ENCODE measurements at places on chromosomes 13 and 19. TPM values are rescaled to one million over a fixed set of nuclear protein-coding genes. Genes with fewer than 3 reads are reported as not detected.

Gene KIR2DL4
- total RNA-seq = not detected

Gene NUP58
- 138 TPM for total RNA-seq

Gene DIS3
- total RNA-seq = 39.1 TPM

DNA sequence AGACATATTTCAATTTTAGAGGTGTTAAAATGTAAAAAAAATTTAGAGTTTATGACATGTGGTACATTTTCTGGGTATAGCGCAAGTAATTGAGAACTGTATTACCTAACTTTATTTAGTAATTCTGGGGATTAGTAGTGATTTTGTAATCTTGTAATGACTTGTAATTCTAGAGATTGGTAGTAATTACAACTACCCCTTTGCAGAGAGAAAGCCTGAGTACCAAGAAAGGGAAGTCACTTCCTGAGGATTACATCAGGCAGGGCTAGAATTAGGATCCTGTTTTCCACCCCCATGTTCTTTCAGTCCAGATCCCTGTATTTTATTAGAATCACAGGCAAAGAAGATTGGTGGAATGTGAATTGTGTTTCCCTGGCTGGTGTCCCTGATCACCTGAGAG lies 274.9 kb downstream of the KCNRG start:
- H3K36me3 ChIP-seq = no peaks in the 10 kb centered on the region
- H3K4me1 ChIP-seq = peaks cover 9% of the 10 kb centered on the region
- H3K27ac ChIP-seq = no peak overlapping the region
- H3K4me3 ChIP-seq = no peak overlapping the region
- no peaks in the 10 kb centered on the region for H3K27me3 ChIP-seq
- no peak for DNase-seq

DNA sequence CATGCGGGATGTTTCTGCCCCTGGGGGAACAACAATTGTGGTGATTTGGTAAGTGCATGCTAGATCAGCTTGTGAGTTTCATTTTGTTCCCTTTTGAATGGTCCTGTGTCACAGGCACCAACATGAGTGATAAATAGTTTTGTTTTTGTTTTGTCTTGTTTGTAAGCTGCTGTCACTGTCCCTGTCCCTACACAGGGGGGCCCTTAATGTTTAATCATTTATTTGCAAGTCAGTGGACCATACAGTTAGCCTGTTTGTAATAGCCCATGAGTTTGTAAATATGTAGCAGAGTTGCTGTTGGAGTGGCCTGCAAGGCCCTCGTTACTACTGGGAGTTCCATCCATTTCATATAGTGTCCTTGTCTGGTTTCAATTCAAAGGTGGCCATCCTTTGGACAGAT lies 979.6 kb upstream of the SPRY2 start:
- H3K27ac ChIP-seq = no peak overlapping the region
- H3K27me3 ChIP-seq = no peaks in the 10 kb centered on the region
- no peaks in the 10 kb centered on the region for H3K4me1 ChIP-seq

DNA sequence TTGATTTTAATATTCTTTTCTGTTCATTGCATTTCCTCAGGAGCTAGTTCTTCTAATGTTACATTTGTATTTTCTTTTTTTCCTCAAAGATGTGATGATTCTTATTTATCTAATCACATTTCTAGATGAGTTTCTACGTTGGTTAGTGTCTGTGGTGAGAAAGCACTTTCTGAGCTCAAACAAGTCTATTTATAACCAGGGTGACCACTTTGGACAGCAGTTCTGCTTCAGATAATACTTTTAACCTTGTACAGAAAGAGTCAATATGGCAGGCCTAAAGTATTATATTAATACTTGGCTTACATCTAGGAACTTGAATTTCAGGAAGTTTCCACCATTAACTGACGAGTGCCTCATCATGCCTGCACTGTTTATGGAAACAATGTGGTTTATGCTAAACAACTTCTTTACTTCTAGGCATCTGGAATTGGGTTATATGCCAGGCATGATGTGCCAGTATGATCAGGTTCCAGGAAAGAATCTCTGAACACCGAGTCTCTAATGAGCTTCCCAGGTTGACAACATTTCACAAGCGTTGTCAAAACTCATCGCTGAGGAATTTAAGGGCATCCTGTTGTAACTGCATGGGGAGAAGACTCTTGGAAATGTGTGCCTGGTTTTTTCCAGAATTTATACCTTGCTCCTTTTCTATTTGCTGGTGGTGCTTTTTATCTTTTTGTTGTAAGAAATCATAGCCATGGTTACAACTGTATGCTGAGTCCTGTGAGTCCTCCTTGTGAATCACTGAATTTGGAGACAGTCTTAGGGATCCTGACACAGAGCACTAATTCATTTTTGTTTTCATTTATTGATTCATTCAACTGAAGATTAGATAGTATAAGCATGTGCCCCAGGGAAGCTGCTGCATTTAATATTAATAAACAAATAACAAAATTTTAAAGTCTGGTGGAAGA lies 344.4 kb upstream of the PCDH9 start:
- no peak overlapping the region for H3K27ac ChIP-seq
- no peaks in the 10 kb centered on the region for H3K27me3 ChIP-seq
- H3K4me3 ChIP-seq = no peak overlapping the region
- H3K4me1 ChIP-seq = no peaks in the 10 kb centered on the region

DNA sequence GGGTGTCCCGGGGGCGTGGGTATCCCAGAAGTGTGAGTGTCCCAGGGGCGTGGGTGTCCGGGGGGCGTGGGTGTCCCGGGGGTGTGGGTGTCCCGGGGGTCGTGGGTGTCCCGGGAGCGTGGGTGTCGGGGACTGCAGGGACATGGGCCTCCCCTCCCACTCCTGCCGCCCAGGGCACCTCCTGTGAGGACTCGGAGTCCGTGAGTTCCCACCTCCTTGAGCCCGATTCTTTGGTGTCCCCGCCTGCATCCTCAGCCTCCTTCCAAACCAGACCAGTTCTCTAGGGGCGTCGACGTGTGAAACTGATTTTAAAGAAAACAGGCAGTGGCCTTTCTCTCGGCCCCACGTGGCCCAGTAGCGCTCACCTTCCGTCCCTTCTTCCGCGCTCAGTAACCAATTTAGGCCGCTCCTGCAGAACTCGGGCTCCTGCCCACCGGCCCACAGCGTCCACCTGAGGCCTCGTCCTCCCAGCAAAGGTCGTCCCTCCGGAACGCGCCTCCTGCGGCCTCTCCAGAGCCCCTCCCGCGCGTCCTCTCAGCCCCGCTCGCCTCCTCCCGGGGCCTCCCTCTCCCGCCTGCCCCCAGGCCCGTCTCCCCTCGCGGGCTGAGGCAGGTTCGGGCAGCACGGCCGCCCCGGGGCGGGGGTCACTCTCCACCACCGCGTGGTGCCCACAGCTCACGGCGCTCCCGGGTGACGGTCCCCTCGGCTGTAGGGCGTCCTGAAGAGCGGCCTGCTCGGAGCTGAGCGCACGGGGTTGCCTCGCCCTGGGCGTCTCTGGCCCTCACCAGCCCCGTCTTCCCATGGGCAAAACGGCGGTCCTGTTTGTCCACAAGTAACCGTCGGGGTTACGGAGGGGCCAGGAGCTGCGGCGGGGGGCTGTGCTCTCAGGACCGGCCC lies 3.8 kb downstream of the F7 start:
- no peak for DNase-seq
- H3K4me1 ChIP-seq = peaks cover 7% of the 10 kb centered on the region
- H3K36me3 ChIP-seq = no peaks in the 10 kb centered on the region
- H3K27me3 ChIP-seq = peaks cover 22% of the 10 kb centered on the region

DNA sequence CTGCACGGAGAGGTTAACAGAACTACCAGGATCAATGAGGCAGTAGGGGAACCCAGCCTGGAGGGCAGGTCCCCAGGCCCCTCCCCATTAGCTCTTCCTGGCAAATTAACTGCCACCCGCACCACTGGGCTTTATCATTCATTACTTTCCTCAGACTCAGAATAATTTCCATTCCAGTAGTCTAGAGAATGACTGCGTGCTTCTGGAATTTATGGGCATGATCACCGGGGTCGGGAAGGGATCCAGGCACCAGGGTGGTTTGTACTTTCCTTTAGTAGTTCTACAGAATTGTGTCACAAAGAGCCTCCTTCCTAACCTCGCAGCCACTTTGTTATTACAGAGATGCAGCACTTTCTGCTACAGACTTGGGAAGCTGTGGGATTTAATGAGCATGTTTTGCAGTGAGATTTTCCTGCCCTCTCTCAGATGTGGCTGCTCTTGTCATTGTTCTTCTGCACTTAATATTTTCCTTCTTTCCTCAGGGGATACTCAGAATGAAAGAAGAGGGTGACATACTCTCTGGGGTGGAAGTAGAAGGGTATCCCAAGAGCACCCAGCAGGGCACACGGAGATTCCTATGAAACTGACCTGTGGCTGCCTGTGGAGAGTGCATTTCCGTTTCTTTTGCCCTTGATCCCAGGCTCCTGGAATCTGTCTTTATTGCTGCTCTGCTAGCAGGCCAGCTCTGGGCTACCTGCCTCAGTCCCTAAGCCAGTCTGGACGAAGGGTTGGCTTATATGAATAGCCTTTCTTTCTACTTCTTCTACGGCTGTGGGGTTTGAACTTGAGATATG lies 285.0 kb upstream of the SLC10A2 start:
- H3K27me3 ChIP-seq = no peaks in the 10 kb centered on the region
- H3K4me1 ChIP-seq = peaks cover 7% of the 10 kb centered on the region
- peak overlapping the region; percentile 4 for H3K4me3 ChIP-seq
- DNase-seq = peak; percentile 4

DNA sequence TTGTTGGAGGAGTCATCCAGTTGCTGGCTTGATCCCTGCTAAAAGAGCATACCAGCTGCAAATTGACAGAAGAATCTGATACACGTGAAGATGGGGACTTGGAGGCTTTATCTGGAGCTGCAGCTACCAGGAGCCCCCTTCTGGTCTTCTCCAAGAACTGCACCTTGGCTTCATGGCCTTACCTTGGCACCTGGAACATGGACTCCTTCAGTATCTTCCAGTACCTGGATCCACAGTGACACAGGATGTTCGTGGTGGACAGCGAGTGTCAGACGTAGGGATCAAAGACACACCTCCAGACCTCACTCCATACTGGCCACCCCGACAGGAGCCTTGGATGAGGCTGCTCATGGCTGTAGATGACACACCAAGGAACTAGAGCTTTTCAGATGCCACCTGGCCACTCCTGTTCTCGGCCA lies 9.9 kb upstream of the ACSBG2 start:
- H3K27me3 ChIP-seq = no peaks in the 10 kb centered on the region
- H3K36me3 ChIP-seq = no peaks in the 10 kb centered on the region
- H3K4me3 ChIP-seq = no peak overlapping the region
- no peak overlapping the region for H3K27ac ChIP-seq
- H3K4me1 ChIP-seq = no peaks in the 10 kb centered on the region

DNA sequence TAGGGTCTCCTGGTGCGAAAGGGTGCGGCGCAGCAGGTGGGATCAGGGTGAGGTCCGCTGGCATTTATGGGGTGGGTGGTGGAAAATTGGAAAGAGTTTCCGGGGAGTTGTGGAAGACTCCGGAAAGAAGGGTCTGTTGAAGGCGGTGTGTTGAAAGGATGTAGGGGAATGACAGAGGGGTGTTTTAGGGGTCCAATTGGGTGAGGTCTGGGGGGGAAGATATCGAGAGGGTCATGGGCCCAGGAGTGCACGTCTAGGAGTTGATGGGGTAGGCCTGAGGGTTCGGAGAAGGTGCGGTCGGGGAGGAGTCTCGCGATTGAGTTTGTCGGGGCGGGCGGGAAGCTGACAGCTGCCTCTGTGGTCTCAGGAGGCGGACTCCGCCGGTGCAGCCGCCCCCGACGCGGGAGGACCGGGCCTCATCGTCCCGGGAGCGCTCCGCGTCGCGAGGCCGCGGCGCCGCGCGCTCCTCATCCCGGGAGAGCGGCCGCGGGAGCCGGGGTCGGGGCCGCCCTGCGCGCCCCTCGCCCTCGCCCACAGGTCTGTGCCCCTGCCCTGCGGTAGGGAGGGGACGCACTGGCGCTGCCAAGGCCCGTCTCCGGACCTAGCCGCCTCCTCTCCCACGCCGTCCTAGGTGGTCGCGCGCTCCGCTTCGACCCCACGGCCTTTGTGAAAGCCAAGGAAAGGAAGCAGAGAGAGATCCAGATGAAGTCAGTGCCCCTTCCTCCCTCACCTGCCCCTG lies 7.0 kb downstream of the PGLYRP1 start:
- no peak overlapping the region for H3K27ac ChIP-seq
- H3K4me3 ChIP-seq = peak overlapping the region; percentile 49

GRCh38 chr13:27559719-27560118 lies 60.6 kb downstream of the LNX2 start:
- H3K27ac ChIP-seq = no peak overlapping the region
- no peaks in the 10 kb centered on the region for H3K27me3 ChIP-seq
- no peaks in the 10 kb centered on the region for H3K4me1 ChIP-seq
- H3K4me3 ChIP-seq = no peak overlapping the region

- no peak overlapping the region for H3K4me3 ChIP-seq
- H3K27me3 ChIP-seq = no peaks in the 10 kb centered on the region
- H3K36me3 ChIP-seq = no peaks in the 10 kb centered on the region
- no peaks in the 10 kb centered on the region for H3K4me1 ChIP-seq
- no peak overlapping the region for H3K27ac ChIP-seq
These were observed 46.3 kb downstream of the CCNE1 start for GRCh38 chr19:29858000-29858596.

- no peak for DNase-seq
- no peaks in the 10 kb centered on the region for H3K27me3 ChIP-seq
- H3K4me3 ChIP-seq = no peak overlapping the region
- no peak overlapping the region for H3K27ac ChIP-seq
- no peaks in the 10 kb centered on the region for H3K36me3 ChIP-seq
- no peaks in the 10 kb centered on the region for H3K4me1 ChIP-seq
These were observed 207.4 kb downstream of the COG6 start for GRCh38 chr13:39862900-39863299.

DNA sequence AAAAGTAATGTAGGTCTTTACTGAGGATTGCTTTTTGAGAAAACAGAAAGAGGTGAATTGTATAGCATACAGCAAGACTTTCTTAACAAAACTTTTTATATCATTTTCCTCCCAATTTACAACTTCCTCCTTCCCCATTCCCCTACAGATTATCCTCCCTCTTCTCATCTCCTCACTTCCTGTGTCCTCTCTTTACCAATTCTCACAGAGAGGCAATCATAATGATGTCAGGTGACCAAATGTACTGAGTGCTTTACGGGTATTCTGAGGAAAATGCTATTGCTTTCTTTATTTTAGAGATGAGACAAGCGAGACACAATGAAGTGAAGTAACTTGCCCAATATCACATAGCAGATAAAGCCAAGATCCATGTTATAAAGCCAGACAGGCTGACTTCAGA lies 1.7 kb upstream of the MTMR6 start:
- no peak overlapping the region for H3K27ac ChIP-seq
- peaks cover 33% of the 10 kb centered on the region for H3K27me3 ChIP-seq
- H3K36me3 ChIP-seq = no peaks in the 10 kb centered on the region

DNA sequence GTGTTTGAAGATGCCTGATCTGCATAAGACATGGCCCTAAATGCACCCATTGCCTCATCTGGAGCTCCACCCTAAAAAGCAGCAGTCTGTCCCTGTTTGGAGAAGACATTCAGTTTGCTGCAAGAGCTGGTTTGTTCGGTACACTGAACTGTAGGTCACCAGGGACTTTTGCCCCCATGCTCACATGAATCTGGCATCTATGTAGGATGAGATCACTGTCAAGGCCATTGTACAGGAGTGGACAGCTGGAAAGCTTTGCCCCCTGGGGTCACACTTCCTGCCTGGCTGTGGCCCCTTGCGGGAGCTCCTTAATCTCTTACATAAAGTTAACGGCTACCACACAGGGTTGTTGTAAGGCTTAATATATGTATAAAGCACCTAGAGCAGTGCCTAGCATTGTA lies 73.0 kb downstream of the IPO5 start:
- no peak overlapping the region for H3K4me3 ChIP-seq
- no peaks in the 10 kb centered on the region for H3K27me3 ChIP-seq
- no peaks in the 10 kb centered on the region for H3K36me3 ChIP-seq
- no peak for DNase-seq
- no peak overlapping the region for H3K27ac ChIP-seq

GRCh38 chr19:32691952-32692726 lies 518 bp downstream of the NUDT19 start:
- peaks cover 6% of the 10 kb centered on the region for H3K4me1 ChIP-seq
- H3K27me3 ChIP-seq = peaks cover 26% of the 10 kb centered on the region
- H3K4me3 ChIP-seq = peak overlapping the region; percentile 44
- peak; percentile 73 for DNase-seq
- no peaks in the 10 kb centered on the region for H3K36me3 ChIP-seq

Measured in neural progenitor cell (in vitro differentiated cells).